ENCODE measurements at places on chromosomes 11 and 22. TPM values are rescaled to one million over a fixed set of nuclear protein-coding genes. Genes with fewer than 3 reads are reported as not detected.
A peak's percentile ranks its signal among the peaks of the same experiment; 100 is the strongest.

DNA sequence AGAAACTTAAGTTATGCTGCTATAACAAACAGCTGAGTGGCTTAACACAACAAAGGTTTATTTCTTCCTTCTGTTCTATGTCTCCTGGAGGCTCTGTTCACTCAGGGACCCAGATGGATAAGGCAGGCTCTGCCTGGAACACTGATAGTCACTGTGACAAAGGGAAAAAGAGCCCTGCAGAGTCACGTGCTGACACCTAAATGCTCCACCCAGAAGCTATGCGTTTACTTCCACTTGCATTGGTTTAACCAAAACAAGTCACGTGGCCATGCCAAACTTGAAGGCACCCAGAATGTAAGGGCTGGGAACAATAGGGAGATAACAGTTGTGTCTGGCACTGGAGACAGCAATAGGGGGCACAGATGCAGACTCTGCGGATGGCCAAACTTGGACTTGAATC is 3.4 kb upstream of the MS4A15 start:
- H3K36me3 ChIP-seq = no peaks in the 10 kb centered on the region
- H3K4me3 ChIP-seq = no peak overlapping the region
- H3K27ac ChIP-seq = no peak overlapping the region
- H3K4me1 ChIP-seq = no peaks in the 10 kb centered on the region

DNA sequence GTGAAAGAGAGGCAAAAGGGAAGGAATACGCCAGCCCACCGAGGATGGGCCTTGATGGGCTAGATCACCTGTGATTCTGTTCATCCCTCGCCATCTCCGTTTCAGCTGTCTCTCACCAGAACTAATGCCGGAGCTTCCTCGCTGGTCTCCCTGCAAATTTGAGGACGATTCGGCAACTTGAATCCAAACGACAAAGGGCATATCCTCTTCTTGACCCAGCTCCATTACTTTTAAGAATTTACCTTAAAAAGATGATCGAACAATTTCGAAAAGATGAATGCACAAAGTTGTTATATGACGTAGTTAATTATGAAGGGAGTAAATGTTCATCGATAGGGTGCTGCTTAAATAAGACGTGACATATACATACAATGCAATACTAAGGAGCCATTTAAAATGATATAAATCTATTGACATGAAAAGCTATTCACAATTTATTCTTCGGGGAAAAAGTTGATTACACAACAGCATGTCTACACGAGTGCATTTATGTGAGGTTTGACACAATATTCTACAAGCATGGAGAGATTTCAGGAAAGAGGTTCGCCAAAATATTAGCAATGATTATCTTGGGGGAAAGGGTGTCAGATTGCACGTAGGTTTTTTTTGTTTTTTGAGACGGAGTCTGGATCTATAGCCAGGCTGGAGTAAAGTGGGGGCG is 937 bp upstream of the FAM168A start:
- H3K4me1 ChIP-seq = peaks cover 13% of the 10 kb centered on the region
- H3K4me3 ChIP-seq = peak overlapping the region; percentile 96
- no peaks in the 10 kb centered on the region for H3K27me3 ChIP-seq
- DNase-seq = no peak
- no peaks in the 10 kb centered on the region for H3K36me3 ChIP-seq
- H3K27ac ChIP-seq = peak overlapping the region; percentile 53

CARD18 gene
- total RNA-seq = not detected

- H3K36me3 ChIP-seq = no peaks in the 10 kb centered on the region
- H3K27ac ChIP-seq = no peak overlapping the region
- no peak for DNase-seq
- no peaks in the 10 kb centered on the region for H3K27me3 ChIP-seq
- peaks cover 15% of the 10 kb centered on the region for H3K4me1 ChIP-seq
Measured at GRCh38 chr22:46576556-46577367, 39.3 kb upstream of the CELSR1 start.

FZD4 gene
- 75.2 TPM for total RNA-seq

- H3K27me3 ChIP-seq = no peaks in the 10 kb centered on the region
- no peaks in the 10 kb centered on the region for H3K36me3 ChIP-seq
- no peaks in the 10 kb centered on the region for H3K4me1 ChIP-seq
- no peak for DNase-seq
- H3K4me3 ChIP-seq = no peak overlapping the region
Measured at GRCh38 chr11:56890584-56891305, 98.0 kb upstream of the OR5AK2 start.

GRCh38 chr11:130066338-130066737 is 3.4 kb upstream of the APLP2 start:
- no peaks in the 10 kb centered on the region for H3K36me3 ChIP-seq
- DNase-seq = no peak
- peaks cover 10% of the 10 kb centered on the region for H3K4me1 ChIP-seq
- no peak overlapping the region for H3K4me3 ChIP-seq
- H3K27me3 ChIP-seq = no peaks in the 10 kb centered on the region
- no peak overlapping the region for H3K27ac ChIP-seq

PTPRCAP gene
- 4.0 TPM for total RNA-seq

- H3K36me3 ChIP-seq = no peaks in the 10 kb centered on the region
- DNase-seq = no peak
- peaks cover 17% of the 10 kb centered on the region for H3K27me3 ChIP-seq
Measured at GRCh38 chr22:19168088-19168890, 10.2 kb downstream of the SLC25A1 start.

DNA sequence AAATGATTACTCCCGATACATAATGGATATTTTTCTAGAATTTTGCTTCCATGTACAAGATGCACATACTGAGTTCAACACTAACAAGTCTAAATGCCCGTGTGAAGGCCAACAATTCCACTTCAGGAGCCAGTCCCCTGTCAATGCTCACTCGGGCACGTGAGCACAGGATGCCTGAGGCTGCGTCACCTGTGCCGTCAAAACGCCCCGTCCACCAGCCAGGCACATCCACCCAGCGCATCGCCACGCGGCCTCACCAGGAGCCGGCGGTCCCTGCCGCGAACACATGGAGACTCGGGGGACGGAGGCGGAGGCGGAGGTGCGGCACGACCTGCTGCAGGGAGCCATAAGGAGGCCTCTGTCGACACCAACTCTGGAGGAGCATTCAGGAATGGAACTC is 9.8 kb downstream of the TOLLIP start:
- no peak for DNase-seq
- H3K4me1 ChIP-seq = peaks cover 52% of the 10 kb centered on the region
- no peak overlapping the region for H3K4me3 ChIP-seq
- H3K27ac ChIP-seq = no peak overlapping the region

All from thoracic aorta (tissue), 2 donors.